NCI-H1048 (cell line): ENCODE measurements at places on chromosomes 4 and X.

DNA sequence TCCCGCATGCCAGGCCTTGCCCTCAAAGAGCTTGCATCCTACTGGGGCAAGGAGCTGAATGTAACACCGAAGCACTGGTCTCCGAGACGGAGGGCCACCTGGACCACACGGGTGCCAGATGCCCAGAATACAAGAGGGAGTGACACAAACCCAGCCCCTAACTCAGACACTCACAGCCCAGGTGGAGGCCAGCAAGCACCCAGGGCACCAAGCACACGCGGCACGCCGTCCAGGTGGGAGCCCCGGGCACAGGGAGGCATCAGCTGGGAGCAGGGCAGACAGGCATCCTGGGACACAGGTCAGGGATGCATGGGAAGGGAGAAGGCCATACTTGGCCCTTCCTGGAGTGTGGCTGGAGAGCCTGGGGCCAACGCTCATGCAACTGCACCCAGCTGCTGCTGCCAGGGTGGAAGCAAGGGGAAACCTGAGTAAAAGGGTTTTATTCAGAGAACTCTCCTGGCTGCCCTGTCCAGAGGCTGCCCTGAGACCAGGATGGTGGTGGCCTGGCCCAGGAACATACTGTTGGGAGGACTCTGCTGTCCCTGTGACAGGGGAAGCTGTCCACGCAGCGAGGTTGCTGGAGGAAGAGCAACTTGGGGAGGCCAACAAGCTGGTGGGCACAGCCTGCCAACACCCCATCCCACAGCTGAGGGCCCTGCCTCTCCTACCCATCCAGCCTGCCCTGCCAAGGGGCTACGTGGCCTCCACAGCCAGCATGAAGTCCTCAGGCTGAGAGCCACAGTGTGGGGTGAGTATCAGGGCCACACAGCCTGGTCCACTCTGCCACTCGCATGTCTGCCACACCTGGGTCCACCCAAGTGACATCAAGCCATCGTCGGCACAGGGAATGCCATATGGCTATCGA, 22.2 kb upstream of the PPP2R2C start:
- no peak for DNase-seq

GRCh38 chrX:72102760-72103159, 29.0 kb downstream of the RTL5 start:
- no peak for DNase-seq

DNA sequence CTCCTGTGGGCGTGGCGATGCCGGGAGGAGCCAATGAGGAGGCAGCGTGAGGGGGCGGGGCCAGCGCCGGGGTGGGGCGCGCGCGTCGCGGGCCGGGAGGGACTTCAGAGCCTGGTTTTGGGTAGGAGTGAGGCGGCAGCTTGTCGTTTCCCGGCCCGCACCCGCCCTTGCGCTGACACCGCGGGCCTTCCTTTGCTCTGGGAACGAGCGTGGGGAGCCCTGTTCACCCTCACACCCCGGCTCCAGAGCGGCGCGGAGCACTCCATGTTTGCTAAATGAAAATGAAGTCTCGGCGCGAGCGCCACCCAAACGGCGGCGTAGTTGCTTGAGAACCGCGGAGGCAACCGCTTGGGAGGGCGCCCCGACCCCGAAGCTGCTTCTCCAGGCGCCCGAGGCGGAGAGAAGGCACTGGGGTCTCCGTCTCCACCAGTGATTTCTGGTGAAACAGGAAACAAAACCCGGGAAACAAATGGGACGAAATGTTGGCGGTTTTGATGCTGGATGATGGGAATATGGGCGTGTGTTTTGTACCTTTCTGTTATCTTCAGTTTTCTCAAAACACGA, 497 bp upstream of the GRPEL1 start:
- DNase-seq, result no peak

DNA sequence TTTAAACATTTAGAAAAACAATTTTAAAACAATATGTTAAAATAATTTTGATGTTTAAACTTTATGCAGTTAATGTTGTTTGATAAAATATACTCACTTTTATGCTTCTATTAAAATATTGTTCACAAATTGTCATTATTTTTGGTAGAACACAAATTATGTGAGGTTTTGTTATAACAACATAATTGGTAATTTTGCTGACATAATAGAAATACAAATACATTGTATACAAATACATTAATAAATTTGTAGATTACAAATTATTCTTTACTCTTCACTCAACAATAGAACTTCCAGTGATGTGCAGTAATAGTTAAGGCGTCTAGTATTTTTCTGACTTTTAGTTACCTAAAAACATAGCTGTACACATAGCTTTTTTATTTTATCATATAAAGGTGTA, 1472.4 kb upstream of the ADGRL3 start:
- no peak for DNase-seq
